ENCODE measurements at places on chromosomes 3 and 15. TPM values are rescaled to one million over a fixed set of nuclear protein-coding genes. Genes with fewer than 3 reads are reported as not detected.

Gene HRG
- not detected for total RNA-seq

- no peak overlapping the region for H3K4me3 ChIP-seq
- H3K36me3 ChIP-seq, result no peaks in the 10 kb centered on the region
- H3K27me3 ChIP-seq, result peaks cover under 1% of the 10 kb centered on the region
- no peak for DNase-seq
- H3K27ac ChIP-seq, result no peak overlapping the region
These were observed 70.6 kb upstream of the DAZL start for GRCh38 chr3:16675805-16676204.

GRCh38 chr3:133404920-133405319 is 5.1 kb downstream of the BFSP2 start:
- H3K27ac ChIP-seq, result no peak overlapping the region
- H3K27me3 ChIP-seq, result peaks cover 10% of the 10 kb centered on the region
- H3K36me3 ChIP-seq, result no peaks in the 10 kb centered on the region
- no peaks in the 10 kb centered on the region for H3K4me1 ChIP-seq
- H3K4me3 ChIP-seq, result no peak overlapping the region

DNA sequence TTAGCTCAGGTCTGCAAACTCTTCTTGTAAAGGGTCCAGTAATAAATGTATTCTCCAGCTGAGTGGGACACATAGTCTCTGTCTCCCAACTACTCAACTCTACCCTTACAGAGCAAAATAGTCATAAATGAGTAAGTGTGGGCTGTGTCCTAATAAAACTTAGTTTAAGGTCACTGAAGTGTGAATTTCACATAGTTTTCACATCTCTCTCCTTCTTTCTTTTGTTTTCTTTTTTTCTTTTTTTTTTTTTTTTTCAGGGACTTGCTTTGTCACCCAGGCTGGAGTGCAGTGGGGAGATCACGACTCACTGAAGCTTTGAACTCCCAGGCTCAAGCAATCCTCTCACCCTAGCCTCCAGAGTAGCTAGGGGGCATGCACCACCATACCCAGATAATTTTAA is 1.9 kb upstream of the ACTL6A start:
- no peak overlapping the region for H3K4me3 ChIP-seq
- peaks cover 3% of the 10 kb centered on the region for H3K36me3 ChIP-seq
- peaks cover 27% of the 10 kb centered on the region for H3K4me1 ChIP-seq

DNA sequence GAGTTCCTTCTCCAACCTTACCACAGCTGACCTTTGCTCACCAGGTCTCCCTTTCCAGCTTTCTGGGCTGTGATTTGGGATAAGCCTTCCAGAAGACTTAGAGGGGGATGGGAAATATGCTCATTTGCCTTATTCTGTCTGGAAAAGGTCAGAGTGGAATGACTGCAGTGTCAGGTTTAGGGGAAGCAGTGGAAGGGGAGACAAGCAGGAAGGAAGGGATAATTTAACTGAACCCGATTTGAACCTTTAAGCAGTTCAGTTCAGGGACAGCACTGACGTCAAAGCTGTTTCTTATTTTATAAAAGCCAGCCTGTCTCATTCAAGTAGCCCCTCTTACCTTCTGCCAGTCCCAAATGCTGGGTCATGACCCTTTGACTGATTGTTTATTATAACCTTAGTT is 418.4 kb upstream of the RARB start:
- no peak for DNase-seq
- H3K4me3 ChIP-seq, result no peak overlapping the region
- H3K27ac ChIP-seq, result no peak overlapping the region
- H3K27me3 ChIP-seq, result no peaks in the 10 kb centered on the region
- H3K36me3 ChIP-seq, result no peaks in the 10 kb centered on the region

DNA sequence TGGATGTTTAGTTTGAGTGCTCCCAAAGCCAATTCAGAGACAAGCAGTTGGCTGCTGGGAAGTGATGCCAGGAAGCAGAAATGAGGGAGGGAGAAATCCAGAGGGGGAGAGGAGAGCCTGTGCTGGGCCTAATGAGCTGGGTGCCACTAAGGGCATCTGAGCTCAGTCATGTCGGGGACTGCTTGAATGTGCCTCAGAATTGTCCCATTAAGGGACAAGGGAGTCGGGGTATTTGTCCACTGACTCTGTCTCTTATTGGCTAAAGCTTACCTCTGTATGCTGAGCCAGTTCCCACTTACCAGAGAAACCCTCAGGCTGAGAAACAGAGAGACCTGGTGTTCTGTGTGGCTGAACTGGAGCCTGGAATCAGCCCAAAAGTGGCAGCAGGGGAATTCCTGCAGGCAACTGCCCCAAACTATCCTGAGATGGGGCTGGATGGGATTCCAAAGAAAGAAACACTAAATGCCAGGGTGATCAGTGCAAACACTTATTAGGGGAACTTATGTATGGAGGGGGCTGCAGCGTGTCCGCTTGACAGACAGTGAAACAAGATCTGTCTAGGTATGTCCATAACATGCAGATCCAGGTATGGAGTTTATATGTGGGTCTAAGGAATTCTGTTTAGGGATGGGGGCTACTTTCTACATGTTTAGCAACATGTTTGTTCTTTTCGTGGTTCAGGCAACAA is 48.6 kb downstream of the NR1D2 start:
- no peaks in the 10 kb centered on the region for H3K27me3 ChIP-seq
- H3K4me1 ChIP-seq, result peaks cover 7% of the 10 kb centered on the region
- no peak overlapping the region for H3K27ac ChIP-seq

Gene RASL12
- not detected for total RNA-seq

Gene NRROS
- total RNA-seq, result 51.4 TPM

DNA sequence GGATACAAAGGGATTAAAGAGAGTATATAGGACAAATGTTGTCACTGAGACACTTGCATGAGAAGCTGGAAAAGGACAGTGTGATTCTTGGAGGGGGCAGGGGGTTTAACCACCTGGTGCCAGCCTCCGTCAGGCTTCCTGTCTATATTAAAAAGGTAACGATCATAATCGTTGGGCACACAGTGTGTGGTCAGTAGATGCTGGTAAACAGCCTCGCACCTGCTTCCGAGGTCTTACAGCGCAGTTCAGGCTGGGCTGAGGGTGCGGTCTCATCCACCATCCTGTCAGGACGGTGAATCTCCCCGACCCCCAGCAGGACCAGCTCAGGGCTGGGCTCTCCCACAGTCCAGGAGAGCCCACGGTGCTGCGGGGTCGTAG is 47.7 kb upstream of the SMAD6 start:
- DNase-seq, result no peak
- H3K4me3 ChIP-seq, result no peak overlapping the region
- H3K4me1 ChIP-seq, result peaks cover 3% of the 10 kb centered on the region
- no peak overlapping the region for H3K27ac ChIP-seq

DNA sequence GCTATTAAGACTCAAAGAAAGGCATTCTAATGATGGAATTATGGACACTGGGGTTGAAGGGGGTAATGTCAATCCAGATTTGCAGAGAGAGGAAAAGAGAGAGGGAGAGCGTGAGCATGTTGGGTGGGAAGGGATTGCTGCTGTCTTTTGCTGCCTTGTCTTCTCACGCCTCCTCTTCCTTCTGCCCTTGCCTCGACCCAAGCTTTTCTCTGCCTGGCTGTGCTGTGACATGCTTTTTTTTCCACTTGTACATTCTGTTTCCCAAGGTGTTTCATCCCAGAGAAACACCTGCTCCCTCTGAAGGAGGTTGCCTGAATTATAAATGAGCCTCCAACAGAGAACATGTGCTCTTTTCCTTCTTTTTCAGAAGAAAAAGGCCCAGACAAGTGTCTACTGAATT is 80.3 kb downstream of the BDH1 start:
- no peak overlapping the region for H3K4me3 ChIP-seq
- peaks cover 13% of the 10 kb centered on the region for H3K27me3 ChIP-seq
- H3K4me1 ChIP-seq, result peaks cover 2% of the 10 kb centered on the region
- no peaks in the 10 kb centered on the region for H3K36me3 ChIP-seq
- no peak overlapping the region for H3K27ac ChIP-seq

- no peak overlapping the region for H3K27ac ChIP-seq
- peaks cover 10% of the 10 kb centered on the region for H3K36me3 ChIP-seq
- no peaks in the 10 kb centered on the region for H3K27me3 ChIP-seq
These were observed 375.9 kb downstream of the FOXP1 start for GRCh38 chr3:71207632-71208031.

DNA sequence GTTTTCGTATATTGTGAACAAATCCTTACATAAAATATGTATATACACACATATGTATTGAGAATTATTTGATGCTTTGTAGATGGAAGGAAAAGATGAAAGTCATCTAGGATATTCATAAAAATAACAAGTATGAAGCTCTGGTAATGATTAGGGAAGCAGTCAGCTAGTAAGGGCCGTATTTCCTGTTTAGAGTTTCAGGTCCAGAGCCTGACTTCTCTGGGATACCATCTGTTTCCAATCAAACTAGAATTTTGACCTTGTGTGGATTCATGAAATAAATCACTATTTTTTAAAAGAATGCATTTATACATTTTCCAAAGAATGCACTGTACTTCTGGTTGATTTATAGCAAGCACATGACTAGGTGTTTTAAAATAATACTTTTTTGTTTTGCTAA is 156.1 kb upstream of the CGNL1 start:
- H3K27me3 ChIP-seq, result no peaks in the 10 kb centered on the region
- H3K36me3 ChIP-seq, result no peaks in the 10 kb centered on the region
- DNase-seq, result no peak
- no peak overlapping the region for H3K27ac ChIP-seq
- H3K4me3 ChIP-seq, result no peak overlapping the region

GRCh38 chr3:160827516-160827915 is 71.5 kb downstream of the PPM1L start:
- H3K36me3 ChIP-seq, result no peaks in the 10 kb centered on the region
- H3K4me1 ChIP-seq, result no peaks in the 10 kb centered on the region
- H3K4me3 ChIP-seq, result no peak overlapping the region
- DNase-seq, result no peak

- H3K4me1 ChIP-seq, result no peaks in the 10 kb centered on the region
- no peaks in the 10 kb centered on the region for H3K27me3 ChIP-seq
- no peaks in the 10 kb centered on the region for H3K36me3 ChIP-seq
- no peak overlapping the region for H3K4me3 ChIP-seq
- no peak overlapping the region for H3K27ac ChIP-seq
These were observed 162.6 kb downstream of the SERPINI1 start for GRCh38 chr3:167898091-167898490.

- H3K27me3 ChIP-seq, result peaks cover 35% of the 10 kb centered on the region
- no peaks in the 10 kb centered on the region for H3K36me3 ChIP-seq
- no peak overlapping the region for H3K27ac ChIP-seq
- DNase-seq, result no peak
- no peaks in the 10 kb centered on the region for H3K4me1 ChIP-seq
These were observed 15.0 kb upstream of the RTP3 start for GRCh38 chr3:46482632-46483350.

Gene HAUS2
- total RNA-seq, result 45.5 TPM

DNA sequence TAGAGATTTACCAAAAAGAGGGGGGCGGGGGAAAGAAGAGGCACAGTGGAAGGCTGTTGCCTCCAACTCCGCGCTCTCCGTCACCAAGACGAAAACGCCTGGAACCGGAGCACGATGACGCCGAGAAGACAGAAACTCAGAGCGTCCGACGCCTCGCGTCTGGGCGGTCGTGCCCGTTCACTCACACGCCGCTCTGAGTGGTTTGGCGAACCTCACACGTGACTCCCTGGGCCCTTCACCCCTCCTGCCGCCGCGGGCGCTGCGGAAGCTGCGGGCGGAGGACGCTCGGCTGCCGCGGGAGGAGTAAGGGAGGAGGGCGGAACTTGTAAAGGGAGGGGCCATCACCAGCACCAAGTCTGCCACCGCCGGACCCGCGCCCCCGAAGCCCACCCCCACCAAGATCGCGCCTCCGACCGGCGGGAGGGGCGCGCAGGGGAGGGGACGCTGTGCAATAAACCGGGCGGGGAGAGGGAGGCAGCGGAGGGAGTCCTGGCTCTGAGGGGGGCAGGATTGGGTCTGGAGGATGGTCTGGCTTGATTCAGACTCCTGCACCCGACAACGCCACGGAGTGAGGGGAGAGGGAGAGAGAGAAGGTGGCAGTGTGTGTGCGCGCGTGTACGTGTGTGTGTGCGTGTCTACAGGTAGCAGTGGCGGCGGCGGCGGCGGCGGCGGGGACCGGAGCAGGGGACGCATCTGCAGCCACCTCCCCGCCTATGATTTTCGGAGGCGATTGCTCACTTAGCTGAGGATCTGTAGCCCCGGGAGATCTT is 1.9 kb upstream of the NLGN1 start:
- H3K27ac ChIP-seq, result no peak overlapping the region
- H3K4me1 ChIP-seq, result peaks cover 27% of the 10 kb centered on the region
- no peaks in the 10 kb centered on the region for H3K36me3 ChIP-seq

Gene CSPG5
- 1.1 TPM for total RNA-seq

Gene ITIH3
- total RNA-seq, result not detected

Gene GUCA1C
- not detected for total RNA-seq

DNA sequence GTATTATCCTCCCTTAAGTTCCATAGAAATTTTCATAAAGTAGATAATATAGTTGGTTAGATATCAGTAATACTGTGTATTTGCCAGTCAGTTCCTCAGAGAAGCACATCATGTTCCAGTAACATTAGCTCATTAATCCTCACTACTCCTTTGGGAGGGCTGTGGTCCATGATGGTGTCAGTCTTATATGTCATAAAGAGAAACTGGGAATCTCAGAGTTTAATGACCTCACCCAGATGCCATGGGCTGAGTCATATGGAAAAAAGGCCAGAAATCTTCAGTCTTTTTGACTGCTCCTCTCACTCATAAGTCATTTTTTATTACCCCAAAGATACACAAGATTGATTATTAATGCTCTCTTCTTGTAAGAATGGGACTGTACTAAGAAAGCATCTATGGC is 188.6 kb downstream of the CHL1 start:
- no peaks in the 10 kb centered on the region for H3K27me3 ChIP-seq
- no peak overlapping the region for H3K4me3 ChIP-seq
- no peaks in the 10 kb centered on the region for H3K4me1 ChIP-seq
- DNase-seq, result no peak
- no peaks in the 10 kb centered on the region for H3K36me3 ChIP-seq
